ENCODE measurements at places on chromosomes 13 and 19. TPM values are rescaled to one million over a fixed set of nuclear protein-coding genes. Genes with fewer than 3 reads are reported as not detected.

The CGB3 gene
- not detected for total RNA-seq

The F10 gene
- not detected for total RNA-seq

The ZNF566 gene
- 14.3 TPM for total RNA-seq

The KLK11 gene
- not detected for total RNA-seq

The HSPB6 gene
- 52.4 TPM for total RNA-seq

The CCDC159 gene
- 13.8 TPM for total RNA-seq

The LGALS14 gene
- not detected for total RNA-seq

The DHRS12 gene
- total RNA-seq: 4.3 TPM

The ANGPTL4 gene
- 10.3 TPM for total RNA-seq

The APLP1 gene
- 4.1 TPM for total RNA-seq

The PDX1 gene
- not detected for total RNA-seq

Measured in articular chondrocyte of knee joint (primary cell).